ENCODE measurements at places on chromosomes 2 and 18. TPM values are rescaled to one million over a fixed set of nuclear protein-coding genes. Genes with fewer than 3 reads are reported as not detected.

Gene TMEM150A
- total RNA-seq: 15.1 TPM

Gene ADAM23
- 8.4 TPM for total RNA-seq

Gene CIB4
- 0.38 TPM for total RNA-seq

Gene CASP8
- 35.7 TPM for total RNA-seq

Gene PEX13
- total RNA-seq: 15.7 TPM

Gene RBM43
- 3.4 TPM for total RNA-seq

Gene LYG1
- 1.5 TPM for total RNA-seq

Gene C2orf72
- 5.6 TPM for total RNA-seq

Gene PIEZO2
- total RNA-seq: 0.47 TPM

Gene PSMD14
- 103 TPM for total RNA-seq

Gene PLGLB1
- 0.48 TPM for total RNA-seq

Gene HOXD3
- total RNA-seq: 0.20 TPM

Gene CROCC2
- not detected for total RNA-seq

Gene PTRHD1
- total RNA-seq: 70.8 TPM

Gene SERPINB3
- not detected for total RNA-seq

Gene AGPS
- total RNA-seq: 44.7 TPM

Gene NBAS
- total RNA-seq: 14.9 TPM

Gene COL6A3
- 0.37 TPM for total RNA-seq

Gene SLC30A3
- total RNA-seq: 2.1 TPM

Gene CFC1
- not detected for total RNA-seq

Gene CYP27A1
- total RNA-seq: 0.14 TPM

Gene AMMECR1L
- total RNA-seq: 18.3 TPM

Gene CCDC74B
- 6.4 TPM for total RNA-seq

Gene TUBB8B
- total RNA-seq: not detected

Gene ITGB6
- 0.58 TPM for total RNA-seq

Gene RAD51AP2
- not detected for total RNA-seq

Gene AMER3
- not detected for total RNA-seq

Gene PROKR1
- not detected for total RNA-seq

Gene GDF7
- 0.09 TPM for total RNA-seq

Gene CD207
- not detected for total RNA-seq

Gene EMILIN1
- 0.47 TPM for total RNA-seq

Gene SH3BP4
- total RNA-seq: 43.6 TPM

Gene PLCL1
- not detected for total RNA-seq

Gene TMEM87B
- total RNA-seq: 16.2 TPM

Gene CYTIP
- not detected for total RNA-seq

Gene ST8SIA3
- total RNA-seq: not detected

Gene RTKN
- 18.9 TPM for total RNA-seq

Gene GAREM2
- total RNA-seq: 5.6 TPM

Gene MAP4K4
- total RNA-seq: 105 TPM

Gene CDKL4
- not detected for total RNA-seq

Gene DNAJC10
- 53.0 TPM for total RNA-seq

Gene RASGRP3
- 1.1 TPM for total RNA-seq

Gene SIX2
- total RNA-seq: 0.97 TPM

Gene AQP12A
- total RNA-seq: not detected

Gene SCYGR4
- not detected for total RNA-seq

Gene SFT2D3
- total RNA-seq: 6.2 TPM

Gene SRD5A2
- total RNA-seq: 0.03 TPM

Gene FSHR
- total RNA-seq: not detected

Gene SLC4A5
- 0.07 TPM for total RNA-seq
